ENCODE measurements at places on chromosomes 4 and X. TPM values are rescaled to one million over a fixed set of nuclear protein-coding genes. Genes with fewer than 3 reads are reported as not detected.

GRCh38 chr4:170805352-170805751 lies 715.6 kb upstream of the AADAT start:
- DNase-seq = no peak

DNA sequence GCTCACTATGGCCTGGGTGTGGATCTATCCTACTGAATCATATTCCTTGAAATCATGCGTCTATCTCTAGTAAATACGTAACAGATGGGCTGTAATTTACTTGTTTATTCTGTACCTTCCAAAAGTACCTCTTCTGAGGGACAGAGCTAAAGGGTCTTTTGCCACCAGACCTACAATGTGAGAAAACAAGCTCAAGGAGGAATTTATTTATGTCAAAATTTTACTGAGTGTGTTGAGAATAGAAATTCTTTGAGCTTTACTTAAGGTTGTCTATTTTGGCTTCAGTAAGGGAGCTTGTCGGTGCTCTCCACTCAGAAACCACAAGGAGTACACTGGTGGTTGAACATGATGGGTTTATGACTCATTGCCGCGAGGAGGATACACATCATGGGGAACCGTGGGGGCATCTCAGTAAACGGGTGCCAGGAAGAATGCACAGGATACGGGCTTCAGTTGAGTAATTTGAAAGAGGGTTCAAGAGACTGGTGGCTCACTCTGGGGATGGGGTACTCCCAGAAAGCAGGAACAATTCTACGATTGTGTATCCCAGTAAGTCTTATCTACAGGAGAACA lies 3.0 kb downstream of the ANK2 start:
- DNase-seq = no peak

DNA sequence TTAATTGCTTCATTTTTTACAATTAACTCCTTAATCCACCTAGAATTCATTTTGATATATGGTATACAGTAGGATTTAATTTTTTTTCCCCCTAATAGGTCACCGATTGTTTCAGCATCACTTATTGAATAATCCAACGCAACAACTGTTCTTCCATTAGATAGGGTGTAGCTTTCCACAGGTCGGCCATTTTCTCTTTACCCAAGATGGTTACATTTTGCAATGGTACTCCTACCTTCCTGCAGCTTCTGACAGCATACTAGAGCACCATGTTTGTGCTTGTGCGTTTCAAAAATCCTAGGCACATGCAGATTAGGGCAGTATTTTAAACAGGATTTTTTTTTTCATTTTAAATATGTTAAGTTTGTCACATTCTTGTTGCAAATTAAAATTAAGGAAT lies 2.3 kb downstream of the LINC00632 start:
- DNase-seq = no peak

GRCh38 chr4:2363951-2364653 lies 54.3 kb downstream of the ZFYVE28 start:
- no peak for DNase-seq

GRCh38 chr4:81021142-81021944 lies 9.2 kb upstream of the BMP3 start:
- DNase-seq = no peak

- DNase-seq = no peak
These were observed 33.5 kb upstream of the DCX start for GRCh38 chrX:111445485-111445884.

DNA sequence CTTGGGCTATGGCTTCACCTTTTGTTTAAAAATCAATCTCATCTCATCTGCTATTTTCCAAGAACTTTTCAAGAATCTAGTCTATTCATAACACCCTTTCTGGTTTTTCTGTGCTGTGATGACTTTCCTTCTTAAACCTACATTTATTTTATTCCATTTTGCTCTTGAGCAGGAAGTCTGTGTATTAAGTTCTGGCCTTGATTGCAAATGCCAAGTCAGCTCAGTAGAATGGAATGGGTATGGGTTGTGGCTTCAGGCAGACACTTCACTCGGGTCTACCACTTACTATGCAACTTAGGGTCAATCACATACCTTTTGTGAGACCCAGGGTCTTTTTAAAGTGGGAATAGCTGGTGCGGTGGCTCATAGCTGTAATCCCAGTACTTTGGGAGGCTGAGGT lies 522.3 kb downstream of the TRIML1 start:
- no peak for DNase-seq

DNA sequence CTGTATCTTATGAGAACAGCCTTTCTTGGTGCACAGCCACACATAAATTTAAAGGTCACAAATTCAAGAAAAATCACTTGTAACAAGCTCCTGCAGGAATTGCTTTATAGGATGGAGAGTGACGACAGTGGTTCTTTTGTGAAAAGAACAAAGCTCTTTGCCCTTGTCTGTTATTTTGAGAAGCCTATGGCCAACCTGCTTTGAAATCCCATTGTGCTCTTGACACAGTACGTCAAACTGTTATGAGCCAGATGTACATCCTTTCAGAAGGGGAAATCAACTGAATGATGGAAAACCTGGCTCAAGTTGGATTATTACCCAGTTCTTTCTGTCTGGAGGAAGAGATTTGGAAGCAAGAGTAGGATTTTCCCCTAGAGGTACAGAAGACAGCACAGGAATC lies 1454.2 kb downstream of the ARAP2 start:
- no peak for DNase-seq

DNA sequence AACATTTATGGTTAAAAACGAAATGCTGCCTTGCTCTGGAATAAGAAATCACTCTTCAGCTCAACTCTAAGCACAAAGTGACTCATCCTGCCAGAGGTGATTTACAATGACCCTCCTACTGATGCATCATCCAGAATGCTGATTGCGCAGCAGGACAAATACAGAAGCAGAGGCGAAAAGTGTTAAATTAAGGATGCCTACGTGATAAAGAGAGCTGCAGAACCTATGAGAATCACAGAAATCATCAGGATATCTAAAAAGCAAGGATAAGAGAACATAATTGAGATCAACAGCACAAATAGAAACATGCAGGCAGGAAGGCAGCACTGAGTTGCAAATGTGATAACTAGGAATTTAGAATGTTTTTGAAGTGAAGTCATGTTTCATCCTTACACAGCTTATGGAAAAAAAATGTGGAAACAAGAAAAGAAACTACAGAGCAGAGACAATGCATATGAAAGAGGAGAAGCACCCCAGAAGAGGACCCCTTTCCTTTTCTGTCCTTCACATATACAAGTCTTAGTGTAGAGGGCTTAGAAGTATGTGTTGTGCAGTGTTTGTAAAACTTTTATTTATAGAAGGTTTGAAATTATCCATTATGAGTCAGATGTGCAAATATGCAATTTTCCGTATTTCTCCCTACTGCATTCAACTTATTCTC lies 188.4 kb downstream of the SLC7A11 start:
- DNase-seq = no peak

DNA sequence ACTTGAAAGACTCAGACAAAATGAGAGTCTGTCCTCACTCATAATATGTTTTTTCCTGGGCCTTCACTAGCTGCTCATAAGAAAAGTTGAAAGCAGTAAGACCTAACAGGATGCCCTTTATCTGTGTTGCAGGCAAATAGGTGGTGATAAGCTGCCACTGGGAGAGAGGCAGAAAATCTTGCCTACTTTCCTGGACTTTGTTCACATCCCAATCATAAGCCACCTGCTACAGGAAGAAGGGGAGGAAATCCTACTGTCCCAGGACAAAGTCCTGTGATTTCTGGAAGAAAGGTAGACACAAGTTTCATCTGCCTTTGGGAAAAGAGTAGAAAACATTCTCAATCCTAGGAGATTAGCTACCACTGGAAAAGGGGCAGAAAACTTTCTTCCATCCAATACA lies 13.3 kb upstream of the SPANXN2 start:
- DNase-seq = no peak

DNA sequence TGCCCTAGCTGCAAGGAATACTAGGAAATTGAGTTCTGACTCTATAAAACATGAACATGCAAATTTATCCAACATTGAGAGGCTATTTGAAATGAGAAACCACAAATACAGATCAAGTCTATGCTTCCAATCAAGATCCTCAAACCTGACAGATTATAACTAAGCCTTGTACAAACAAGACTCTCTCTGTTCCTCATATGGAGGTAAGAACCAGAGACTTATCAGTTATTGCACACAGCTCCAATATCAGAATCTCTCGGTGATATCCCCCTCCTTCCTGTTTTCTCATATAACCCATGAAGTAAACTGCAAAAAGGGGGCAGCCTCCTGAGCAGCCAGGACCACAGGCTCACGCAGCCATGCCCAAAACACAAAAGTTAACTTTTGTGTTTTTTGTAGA lies 36.5 kb downstream of the FBXW7 start:
- DNase-seq = no peak

DNA sequence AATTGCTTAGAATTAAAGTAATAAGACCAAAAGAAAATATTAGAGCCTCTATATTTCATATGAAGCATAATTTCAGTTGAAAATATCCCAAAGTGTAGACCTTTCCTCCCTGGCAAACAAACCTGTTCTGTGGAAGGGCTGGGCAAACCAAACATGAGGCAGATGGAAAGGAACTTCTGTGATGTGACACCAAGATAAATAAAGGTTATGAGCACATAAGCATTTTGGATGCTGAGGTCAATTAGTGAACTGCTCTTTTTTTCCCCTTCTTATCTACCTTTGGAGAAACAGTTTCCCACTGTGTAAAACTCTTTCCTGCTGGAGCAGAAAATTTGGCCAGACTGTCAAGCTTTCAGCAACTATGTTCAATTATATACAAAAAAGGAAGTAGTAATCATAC lies 109.6 kb upstream of the STIM2 start:
- no peak for DNase-seq

Gene SYN1
- total RNA-seq = 0.55 TPM

Gene GDPD2
- 0.32 TPM for total RNA-seq

Gene CAPN6
- total RNA-seq = 35.6 TPM

Gene NPNT
- total RNA-seq = 141 TPM

All from mucosa of gallbladder (tissue), 1 donor.